NCI-H524 treated with DMSO at 0.1 percent for 48 hours (cell line): ENCODE measurements at places on chromosomes 12 and 14.
A peak's percentile ranks its signal among the peaks of the same experiment; 100 is the strongest.

GRCh38 chr14:59484639-59485175, 390 bp downstream of the JKAMP start:
- DNase-seq, result no peak

DNA sequence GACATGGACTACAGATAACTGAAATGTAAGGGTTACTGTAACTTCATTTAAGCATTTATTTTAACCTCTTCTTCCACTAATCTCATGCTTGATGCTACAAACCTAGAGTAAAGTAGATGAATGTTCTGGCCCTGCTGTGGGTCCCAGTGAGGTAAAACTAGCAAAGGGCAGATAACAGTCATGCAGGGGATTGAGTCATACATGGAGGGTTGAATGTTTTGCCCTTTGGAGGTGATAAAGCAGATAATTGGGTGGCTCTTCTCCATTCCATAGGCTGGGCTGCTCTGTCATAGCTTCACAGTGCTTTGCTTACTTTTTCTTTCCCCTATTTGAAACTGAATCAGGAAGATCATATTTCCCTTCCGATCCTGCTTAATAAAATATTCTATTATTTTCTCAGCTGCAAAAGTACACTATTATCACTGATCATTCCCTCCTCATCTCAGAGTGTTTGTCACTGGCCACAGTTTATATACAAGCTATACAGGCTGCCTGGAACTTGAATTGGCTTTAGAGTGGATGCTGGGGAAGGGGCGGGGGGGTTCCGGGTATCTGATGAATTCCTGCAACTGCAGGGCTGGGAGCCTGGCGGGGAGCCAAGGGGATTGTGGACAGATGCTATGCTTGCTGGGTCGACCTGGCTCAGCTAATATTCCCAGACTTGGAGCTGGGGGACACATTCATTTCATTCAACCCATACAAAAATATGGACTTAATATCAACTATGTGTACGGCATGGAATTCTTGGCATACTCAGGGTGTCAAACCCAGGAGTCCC, 235.1 kb downstream of the NRXN3 start:
- peak; percentile 55 for DNase-seq

DNA sequence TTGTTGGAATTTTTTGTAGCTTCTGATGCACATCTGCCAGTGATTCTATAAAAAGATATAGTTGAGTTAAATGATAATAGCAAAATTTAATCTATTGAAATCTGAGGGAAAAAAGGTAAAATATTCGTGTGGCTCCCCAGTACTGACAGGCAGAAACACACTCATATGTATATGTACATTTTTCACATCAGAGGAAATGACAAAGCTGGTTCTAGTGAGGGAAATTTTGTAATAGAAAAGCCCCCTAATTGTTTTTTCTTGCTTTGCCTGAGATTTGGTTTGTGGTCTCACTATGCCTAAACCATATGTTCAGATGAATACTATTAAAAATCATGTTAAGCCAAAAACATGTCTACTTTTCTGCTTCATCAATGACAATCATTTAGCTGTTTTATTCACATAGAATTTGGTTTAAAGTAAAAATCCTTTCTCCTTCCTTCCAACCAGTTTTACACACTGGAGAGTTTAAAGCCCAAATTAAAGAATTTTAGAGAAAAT, 203.5 kb downstream of the ANO6 start:
- no peak for DNase-seq

DNA sequence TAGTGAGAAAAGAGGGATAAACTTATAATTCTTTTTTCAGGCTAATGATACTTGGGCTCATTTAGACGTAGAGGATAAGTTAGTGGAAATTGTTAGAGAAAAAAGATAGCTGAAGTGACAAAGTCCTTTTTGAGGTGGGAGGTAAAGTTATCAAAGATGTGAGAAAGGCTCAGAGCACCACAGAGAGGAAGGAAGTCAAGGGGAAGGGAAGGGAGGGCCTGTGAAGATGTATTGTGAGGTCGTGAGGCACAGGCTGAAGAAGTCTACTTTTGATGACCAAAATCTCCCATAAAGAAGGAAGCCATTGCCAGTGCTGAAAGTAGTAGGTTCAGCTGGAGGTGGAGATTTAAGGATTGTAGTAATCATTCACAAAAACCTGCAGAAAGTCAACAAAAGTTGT, 19.4 kb upstream of the PTGDR start:
- DNase-seq, result no peak

DNA sequence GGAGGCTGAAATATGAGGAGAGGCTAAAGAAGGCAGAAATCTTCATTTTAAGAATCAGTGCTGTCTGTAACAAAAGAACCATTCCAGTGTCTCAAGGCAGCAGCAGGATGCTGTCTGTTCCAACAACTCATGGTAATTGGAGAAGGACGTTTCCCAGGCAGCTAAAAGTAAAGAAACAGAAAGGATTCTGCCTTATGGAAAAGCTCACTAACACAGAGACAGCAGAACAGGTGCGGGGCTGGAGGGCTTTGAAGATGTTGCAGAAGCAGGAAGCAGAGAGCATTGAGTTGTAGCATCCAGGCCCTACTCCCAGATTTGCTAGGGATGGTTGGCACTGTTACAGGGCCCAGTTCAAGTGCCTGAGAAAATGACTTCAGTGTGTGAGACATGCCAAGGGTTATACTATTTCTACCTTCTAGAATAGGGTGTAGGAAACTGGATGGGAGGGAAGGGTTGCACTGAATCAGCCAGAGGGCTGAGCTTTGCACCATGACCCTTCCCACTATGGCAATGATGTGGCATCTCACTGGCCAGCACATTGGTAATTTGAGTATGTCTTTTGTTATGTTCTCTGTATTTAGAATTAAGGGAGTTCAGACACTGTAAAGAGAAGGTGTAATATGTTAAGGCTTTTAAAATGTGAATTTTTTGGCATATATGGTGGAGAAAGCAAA, 160.0 kb upstream of the FBXO33 start:
- no peak for DNase-seq

- DNase-seq, result no peak
Observed at GRCh38 chr12:27464220-27464554, 17.7 kb downstream of the SMCO2 start.

- no peak for DNase-seq
Observed at GRCh38 chr14:76101391-76102379, 50.0 kb upstream of the GPATCH2L start.
